ENCODE measurements at places on chromosomes 1 and 21.

GRCh38 chr1:230820568-230820967 lies 47.8 kb downstream of the C1orf198 start:
- no peak for DNase-seq

GRCh38 chr1:205575294-205575885 lies 56.4 kb downstream of the ELK4 start:
- no peak for DNase-seq

DNA sequence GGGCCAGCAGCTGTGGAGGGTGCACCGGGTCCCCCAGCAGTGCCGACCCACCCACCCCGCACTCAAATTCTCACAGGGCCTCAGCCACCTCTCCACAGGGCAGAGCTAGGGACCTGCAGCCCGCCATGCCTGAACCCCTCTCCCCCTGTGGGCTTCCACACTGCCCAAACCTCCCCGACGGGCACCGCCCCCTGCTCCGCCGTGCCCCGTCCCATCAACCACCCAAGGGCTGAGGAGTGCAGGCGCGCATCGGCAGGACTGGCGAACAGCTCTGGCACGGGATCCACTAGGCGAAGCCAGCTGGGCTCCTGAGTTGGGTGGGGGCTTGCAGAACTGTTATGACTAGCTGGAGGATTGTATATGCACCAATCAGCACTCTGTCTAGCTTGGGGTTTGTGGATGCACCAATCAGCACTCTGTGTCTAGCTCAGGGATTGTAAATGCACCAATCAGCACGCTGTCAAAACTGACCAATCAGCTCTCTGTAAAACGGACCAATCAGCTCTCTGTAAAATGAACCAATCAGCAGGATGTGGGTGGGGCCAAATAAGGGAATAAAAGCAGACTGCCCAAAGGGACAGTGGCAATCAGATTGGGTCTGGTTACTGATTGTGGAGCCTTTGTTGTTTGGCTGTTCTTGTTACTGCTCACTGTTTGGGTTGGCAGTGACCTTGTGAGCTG lies 12.4 kb upstream of the RCAN3 start:
- no peak for DNase-seq

DNA sequence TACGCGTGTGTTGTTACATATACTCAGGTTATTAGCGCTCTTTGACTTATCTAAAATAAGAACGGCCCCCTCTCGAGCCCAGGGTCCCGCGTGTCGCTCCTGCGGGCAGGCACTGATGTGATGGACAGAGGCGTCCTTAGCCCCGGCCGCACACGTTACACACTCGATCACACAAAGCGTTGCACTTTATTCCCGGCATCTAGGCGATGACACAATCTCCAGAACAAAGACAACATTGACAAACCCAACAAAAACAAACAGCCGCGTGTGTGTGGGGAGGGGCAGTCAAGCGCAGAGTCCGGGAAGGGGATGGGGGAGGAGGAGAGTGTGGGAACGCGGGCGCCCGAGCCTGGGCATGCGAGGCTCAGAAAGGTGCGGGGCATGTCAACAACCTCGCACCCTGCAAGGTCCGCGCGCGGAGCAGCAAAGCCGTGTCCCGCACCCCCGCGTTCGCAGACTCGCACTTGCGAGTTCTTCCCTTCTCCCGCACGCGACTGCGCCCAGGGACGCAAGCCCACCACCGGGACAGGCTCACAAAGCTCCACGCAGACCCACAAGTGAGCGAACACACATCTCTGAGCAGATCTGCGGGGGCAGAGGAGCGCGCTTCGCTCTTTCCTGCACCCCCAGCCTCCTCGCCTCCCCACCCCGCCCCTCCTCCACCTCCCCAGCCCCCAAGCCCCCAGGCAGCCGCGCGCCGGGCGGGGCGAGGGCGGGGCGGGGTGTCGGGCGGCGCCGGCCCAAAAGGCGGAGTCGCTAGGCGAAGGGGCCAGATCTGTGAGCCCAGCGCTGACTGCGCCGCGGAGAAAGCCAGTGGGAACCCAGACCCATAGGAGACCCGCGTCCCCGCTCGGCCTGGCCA lies at the start of gene EFNA1:
Gene EFNA1, plus strand, starts transcription at position 772 of the 862 bp plus-strand sequence. CDS start 102 bp downstream, outside the sequence.
- DNase-seq = peak; percentile 74

DNA sequence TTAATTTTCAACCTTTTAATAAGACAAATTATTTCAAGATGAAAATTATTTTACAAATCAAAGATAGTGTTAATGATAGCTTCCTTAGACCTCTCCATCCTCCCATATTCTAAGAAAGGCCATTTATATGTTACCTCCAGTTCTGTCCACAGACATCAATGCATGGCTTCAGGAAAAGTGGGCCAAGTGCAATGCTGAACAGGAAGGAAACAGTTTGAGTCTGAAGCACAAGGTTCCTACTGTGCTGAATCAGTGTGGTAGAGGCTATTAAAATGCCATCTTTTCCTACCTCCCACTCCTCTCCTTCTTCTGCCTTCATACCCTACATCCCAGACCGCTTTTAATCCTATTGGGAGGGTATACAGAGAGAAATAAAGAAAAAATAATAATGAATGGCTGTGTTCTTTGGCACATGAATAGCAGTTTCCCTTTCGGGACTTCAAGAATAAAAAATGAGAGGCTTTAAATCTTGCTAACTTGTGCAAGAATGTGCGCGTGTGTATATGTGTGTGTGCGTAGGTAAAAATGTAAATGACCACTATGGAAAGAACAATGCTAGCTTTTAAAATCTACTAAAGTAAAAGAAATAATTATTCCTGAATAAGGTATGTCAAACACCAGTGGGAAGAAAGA lies 62.6 kb upstream of the C1orf105 start:
- DNase-seq = no peak

GRCh38 chr1:23013657-23014056 lies 2.0 kb downstream of the TEX46 start:
- no peak for DNase-seq

GRCh38 chr1:116161877-116162390 lies 50.7 kb downstream of the MAB21L3 start:
- DNase-seq = no peak

GRCh38 chr1:53697721-53698383 lies 41.1 kb downstream of the GLIS1 start:
- DNase-seq = no peak

GRCh38 chr21:45910548-45911221 lies 70.9 kb upstream of the COL6A1 start:
- DNase-seq = no peak

GRCh38 chr1:100428160-100428559 lies 75.9 kb downstream of the CDC14A start:
- DNase-seq = no peak

DNA sequence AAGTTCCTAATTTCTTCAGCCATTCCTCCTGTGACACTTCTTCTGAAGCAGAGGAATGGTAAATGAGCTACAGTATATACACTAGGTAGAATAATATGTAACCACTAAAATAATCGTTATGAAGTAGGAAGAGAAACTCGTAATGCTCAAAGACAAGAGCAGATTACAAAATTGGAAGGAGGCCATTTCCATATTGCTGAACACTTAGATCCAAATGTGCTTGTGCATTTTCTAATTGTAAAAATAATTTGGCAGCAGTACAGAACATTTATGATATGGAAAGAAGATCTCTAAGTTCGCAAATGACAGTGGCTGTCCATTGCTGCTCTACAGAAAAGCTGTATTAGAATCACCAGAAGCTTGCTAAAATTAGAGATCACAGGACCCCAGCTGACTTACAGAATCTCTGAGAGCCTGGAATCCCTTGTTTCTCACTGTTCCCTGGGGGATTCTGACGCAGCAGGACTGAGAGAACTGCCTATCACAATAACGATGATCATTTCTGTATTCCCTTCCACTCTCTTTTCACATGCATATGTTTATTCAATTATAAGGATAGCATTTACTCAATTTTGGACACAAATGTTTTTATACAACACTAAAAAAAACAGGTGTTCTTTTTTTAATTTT lies 242.1 kb downstream of the OMA1 start:
- DNase-seq = no peak

GRCh38 chr21:44947930-44948331 lies 8.1 kb downstream of the SLX9 start:
- DNase-seq = no peak

DNA sequence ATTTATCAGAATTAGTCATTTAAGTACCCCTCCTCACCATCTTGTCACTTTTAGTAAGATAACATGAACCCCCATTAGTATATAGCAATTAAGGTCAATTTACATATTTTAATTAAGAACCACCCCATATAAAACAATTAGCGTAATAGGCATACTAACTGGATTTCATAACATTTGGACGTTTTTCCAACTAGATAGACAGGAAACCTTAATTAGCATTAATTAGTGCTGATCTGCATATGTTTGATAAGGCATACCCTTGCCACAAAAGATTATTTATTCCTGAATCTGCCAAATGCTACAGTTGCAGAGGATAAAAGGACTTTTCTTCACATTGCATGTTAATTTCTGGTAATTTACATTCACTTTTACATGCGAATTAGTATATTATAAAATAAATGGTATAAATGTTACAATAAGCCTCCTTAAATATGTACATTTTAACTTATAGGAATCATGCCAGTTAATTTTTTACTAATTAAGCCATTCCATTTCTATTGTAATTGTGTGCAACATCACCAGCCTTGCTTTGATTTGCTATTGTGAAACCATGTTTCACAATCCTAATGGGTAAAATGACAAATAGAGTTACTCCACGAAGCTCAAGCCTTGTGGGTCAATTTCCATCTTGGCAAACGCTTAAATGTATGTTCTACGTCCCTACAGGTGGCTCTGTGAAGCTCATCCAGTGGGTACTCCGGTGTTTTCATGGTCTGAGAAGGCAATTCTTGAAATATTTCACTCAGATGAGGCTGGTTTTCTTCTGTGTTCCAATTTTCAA lies 469.6 kb downstream of the DPYD start:
- DNase-seq = no peak

- peak; percentile 66 for DNase-seq
Observed at GRCh38 chr1:168469690-168470089, 74.1 kb downstream of the XCL2 start.

DNA sequence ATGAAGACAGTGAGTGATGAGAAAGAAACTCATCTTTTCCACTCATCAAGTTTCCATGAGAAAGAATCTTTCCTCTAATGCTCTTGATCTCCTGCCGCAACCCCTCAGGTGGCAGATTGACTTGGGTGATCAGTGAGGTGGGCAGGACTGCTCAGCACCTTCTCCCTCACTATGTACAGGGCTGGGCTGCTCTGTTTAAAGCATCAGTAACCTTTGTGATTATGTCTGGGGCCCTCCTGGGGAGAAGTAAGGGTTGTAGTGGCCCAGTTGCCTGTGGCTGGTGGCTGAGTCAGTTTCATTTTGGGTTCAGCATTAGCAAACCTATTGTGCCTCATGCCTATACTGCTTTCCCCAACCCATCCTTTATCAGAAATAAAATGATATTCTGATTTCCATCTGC lies 366.0 kb downstream of the TTLL7 start:
- no peak for DNase-seq

DNA sequence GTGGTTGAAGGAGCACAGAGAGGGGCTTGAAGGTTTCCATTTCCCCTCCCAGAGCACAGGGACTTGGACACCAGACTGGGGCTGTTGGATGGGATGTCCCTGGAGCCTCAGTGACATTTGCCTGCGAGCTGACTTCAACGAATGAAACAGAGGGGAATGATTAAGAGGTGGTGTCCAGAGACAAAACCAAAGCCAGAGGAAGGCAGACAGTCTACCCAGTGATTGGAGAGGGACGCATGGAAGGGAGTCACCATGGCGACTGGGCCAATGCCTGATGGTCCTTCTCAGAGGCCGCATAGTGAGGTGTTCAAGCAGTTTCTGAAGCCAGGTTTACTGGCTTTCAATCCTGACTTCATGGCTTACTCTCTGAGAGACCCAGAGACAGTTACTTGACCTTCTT lies 77.2 kb downstream of the NUF2 start:
- no peak for DNase-seq

GRCh38 chr21:43034101-43034500 lies 41.5 kb downstream of the CBS start:
- DNase-seq = no peak

- no peak for DNase-seq
Observed at GRCh38 chr1:44151332-44151731, 9.9 kb upstream of the KLF18 start.

Measured in LoVo (cell line).